NCI-H2029 treated with DMSO at 0.1 percent for 48 hours (cell line): ENCODE measurements at places on chromosomes 1 and 21.

DNA sequence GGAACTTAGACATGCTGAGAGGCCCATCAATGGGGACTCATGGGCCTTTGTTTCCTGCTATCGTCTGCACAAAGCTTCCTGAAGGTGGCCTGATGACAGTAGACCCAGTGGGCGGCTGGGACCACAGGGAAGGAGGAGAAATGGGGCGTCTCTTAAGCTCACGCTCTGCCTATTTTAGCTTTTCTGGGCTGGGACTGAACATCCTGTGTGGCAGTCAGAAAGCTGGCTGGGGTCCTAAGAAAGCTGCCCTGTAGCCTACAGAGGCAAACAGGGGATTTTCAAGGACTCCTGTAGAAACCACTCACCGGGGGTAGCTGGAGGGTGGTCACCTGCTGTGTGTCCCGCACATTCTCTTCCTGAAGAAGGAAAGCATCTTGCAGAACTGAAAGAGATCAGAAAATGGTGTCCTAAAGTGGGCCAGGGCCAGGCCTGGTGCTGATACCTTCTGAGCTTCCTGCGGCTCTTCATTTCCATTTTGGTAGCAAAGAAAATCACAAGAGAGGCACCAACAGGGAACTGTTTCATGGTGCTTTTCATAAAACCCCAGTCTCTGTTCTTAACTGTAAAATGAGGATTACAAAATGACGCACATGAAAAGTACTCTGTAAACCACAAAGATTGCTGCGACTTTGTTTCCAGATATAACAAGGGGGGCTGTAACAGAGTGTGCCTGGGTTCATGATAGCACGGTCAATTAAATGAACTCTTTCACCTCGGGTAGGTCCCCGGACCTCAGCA is 8.6 kb downstream of the ZNF496 start:
- no peak for DNase-seq

GRCh38 chr1:43990271-43991199 is 864 bp upstream of the CCDC24 start:
- DNase-seq = no peak

- no peak for DNase-seq
Measured at GRCh38 chr1:11982010-11982392, 1.8 kb downstream of the MFN2 start.

DNA sequence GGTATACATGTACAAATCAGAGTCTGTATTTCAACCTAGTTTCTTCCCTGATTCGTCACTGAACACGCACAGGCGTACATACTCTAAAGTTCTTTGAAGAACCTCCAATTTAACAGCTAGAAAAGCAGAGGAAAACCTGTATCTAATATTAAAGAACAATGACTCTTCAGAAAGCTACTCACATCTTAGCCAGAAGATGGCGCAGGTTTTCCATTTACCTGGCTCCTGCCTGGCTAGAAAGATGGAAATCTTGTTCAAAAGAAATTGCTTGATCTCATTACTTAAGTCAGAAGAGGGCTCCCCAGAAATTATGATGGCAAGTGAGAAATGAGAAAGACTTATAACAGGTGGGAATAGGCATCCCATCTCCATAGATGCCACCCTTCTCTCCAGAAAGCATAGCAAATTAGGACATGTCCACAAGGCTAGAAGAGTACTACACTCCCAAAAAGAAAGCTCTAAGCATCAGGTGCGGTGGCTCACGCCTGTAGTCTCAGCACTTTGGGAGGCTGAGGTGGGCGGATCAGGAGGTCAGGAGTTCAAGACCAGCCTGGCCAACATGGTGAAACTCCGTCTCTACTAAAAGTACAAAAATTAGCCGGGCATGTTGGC is 19.0 kb upstream of the L1TD1 start:
- DNase-seq = peak; percentile 69

DNA sequence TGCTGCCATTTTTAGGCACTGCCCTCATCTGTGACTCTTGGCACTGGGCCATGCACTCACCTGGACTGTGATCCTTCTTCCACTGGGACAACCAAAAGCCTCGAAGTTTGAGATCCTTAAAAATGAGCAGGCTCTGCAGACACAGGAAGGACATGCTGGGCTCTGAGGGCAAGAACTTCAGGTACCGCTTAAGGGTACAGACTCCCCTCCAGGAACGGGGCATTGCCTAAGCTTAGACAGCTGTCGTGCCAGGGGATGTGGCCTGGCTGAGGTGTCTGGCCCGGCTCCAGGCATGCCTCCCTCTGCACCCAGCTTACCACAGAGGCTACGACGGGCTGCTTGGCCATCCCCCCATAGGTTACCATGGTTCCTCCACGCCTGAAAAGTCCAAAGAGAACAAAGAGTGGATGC is 14.2 kb upstream of the SRSF4 start:
- DNase-seq = peak; percentile 16

GRCh38 chr1:209900734-209901133 is 37.3 kb upstream of the SYT14 start:
- no peak for DNase-seq

DNA sequence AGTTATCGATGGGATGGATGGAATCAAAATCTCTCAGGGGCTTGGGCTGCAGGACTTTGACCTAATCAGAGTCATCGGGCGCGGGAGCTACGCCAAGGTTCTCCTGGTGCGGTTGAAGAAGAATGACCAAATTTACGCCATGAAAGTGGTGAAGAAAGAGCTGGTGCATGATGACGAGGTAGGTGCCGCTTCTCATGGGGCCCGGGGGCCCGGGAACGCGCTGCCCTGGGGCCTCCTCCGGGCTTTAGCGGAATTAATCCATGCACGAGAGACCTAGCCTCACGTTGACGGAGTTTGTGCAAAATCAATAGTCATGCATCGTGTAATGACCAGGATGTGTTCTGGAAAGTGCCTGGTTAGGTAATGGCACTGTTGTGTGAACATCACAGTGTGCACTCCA is 43.8 kb downstream of the FAAP20 start:
- DNase-seq = no peak

DNA sequence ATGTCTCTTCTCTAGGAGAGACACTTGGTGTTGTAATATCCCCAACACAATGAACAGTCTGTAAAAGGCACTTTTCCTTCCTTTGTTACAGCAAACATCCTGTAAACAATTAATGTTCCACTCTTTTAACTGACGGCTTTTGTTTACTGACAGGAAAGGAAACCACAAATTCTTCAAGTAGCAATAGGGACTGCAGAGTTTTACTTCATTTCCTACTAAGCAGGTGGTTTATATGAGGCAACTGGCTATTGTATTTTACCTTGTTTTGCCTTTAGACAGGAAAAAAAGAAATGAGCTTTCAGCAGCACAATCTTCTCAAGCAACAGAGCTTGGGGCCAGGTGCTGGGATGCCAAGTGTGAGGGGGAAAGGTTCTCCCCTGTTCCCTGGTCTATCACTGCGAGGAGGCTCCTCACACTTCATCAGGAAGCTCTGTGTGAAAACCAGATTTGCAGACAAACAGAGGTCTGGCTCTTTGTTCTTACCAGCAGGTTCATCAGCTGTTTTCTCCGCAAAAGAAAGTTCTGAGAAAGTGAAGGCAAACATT is 51.2 kb downstream of the SIPA1L2 start:
- peak; percentile 23 for DNase-seq

DNA sequence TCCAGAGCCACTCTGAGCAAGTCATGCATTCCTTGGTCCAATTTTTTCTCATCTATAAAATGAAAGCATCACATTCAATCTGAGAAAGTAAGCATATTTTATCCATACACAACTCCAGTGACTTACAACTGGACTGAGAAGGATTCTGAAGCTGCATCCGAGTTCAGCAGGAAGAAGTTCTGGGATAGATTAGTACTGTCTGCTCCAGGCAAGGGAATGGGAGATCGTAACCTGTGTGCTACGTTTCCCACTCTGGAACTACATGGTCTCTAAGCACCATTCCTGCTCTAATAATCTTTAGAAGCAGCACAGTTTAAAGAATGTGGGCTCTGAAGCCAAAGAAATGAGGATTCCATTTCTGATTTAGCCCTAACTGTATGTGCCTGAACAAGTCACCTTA is 79.4 kb downstream of the LACTBL1 start:
- no peak for DNase-seq

DNA sequence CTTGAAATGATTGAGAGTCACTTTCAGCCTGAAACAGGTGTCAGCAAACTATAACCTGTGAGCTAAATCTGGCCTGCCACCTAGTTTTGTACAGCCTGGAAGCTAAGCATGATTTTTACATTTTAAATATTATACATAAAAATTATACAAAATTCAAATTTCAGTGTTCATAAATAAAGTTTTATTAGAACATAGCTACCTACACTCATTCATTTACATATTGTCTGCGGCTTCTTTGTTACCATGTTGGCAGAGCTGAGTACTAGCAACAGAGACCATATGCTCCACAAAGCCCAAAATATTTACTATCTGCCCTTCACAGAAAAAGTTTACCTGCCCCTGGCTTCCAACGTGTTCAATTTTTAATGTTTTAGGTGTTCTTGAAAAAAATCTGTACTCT is 8.0 kb upstream of the C1orf162 start:
- no peak for DNase-seq

GRCh38 chr21:15254111-15254510 is 189.3 kb upstream of the NRIP1 start:
- DNase-seq = no peak

DNA sequence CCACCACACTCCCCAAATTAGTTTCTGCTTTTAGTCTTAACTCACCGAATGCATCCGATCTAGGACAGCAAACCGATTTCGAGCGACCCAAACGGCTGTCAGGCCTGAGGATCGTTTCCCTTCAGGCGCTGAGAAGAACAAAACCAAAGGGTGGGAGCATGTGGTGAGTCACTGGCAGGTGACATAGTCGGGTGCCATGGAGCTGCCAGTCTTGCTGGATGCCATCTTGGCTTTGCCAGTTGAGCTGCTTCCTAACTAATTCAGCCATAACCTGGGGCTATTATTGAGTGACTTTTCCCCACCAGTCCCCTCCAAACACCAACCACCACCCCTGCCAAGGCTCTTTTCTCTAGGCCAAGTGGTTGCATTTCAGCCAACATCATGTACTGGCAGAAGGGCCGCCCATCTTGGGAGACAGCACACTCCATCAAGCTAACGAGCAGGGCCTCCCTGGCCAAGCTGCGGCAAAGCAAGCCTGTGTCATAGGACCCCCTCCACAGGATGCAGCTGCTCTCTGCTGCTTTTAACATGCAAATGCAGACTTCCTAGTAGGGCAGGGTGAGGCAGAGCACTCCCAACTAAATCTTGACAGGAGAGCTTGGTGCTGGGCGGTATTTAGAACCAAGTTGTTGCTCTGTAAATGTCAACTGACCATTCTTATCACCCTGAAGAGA is 22.3 kb upstream of the PEX19 start:
- no peak for DNase-seq

- peak; percentile 87 for DNase-seq
Measured at GRCh38 chr21:40733024-40733397, 113.9 kb downstream of the DSCAM start.

GRCh38 chr1:178091986-178092745 is 1.7 kb upstream of the RASAL2 start:
- no peak for DNase-seq

- no peak for DNase-seq
Measured at GRCh38 chr1:17451731-17452130, 12.3 kb upstream of the RCC2 start.

DNA sequence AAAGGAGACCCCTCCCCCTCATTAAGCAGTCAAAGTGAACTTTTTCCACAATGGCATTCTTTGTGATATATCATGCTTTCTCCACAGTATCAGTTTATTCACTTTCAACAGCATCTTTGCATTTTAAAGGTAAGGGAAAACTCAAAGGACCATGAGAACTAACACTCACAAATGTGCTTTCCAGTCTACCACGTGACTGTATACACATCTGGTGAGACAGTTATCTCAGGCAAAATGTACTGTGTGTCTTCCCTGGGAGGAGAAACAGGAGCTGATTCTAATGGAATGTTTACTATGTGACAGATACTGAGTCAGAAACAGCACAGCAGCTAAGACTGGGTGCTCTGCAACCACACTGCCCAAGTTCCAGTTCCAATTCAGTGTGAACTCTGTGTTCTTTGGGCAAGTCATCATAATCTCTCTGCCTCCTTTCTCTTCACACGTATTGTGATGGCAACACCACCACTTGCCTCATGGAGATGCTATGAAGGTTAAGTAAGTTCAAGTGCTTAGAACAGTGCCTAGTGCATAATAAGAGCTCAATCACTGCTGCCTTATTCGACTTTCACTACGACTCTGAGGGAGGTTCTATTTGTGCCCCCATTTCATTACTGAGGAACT is 79.0 kb downstream of the SLC45A1 start:
- no peak for DNase-seq

DNA sequence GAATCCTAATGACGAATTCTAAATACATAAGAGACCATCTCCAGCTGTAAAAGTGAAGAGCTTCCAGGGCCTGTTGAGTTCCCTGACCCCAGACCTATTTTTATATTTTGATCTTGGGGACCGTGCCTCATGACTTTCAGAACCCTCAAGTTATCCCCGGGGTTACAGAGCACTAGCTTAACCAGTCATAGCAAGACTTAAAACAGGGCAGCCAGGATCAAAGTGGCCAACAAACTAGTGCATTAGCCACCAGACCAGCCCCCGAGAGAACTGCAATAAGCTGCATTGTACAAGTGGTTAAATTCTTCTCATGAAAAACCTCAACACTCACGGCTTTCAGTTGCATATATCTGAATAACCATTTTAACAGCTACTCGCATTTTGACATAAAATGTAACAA is 183.0 kb downstream of the BARHL2 start:
- no peak for DNase-seq

DNA sequence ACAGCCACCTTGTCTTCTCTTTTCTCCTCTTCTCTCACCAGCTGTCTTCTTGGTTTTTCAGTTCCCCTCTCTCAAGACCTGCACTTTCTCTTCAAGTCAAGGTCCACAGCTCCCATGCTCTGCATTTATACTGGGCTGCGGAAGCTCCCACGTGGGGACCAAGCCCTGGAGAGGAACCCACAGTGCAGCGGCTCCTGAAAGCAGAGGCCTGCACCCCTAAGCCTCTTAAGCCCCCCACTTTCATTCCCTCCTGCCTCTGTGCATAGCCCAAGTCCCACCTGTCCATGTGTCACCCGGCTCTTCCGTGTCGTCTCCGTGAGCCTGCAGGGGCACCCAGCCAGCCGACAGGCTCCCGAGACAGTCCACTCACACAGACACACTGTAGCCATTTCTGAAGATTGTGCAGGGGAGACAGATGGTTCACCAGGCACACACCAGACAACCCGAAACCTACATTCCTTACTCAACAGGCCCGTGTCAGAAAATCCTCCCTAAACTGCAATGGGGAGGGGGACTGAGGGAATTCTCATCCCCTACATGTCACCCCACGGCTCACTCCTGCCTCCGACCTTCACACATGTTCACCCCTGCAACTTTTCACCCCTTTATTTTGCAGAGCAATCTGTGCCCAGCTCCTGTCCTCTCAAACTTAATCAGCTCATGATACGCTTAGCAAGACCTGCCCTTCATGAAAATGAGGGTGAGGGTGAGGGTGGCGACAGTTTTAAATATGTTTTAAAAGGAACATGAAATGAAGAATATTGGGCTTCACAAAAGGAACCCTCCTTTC is 6.3 kb downstream of the MX2 start:
- DNase-seq = no peak

- no peak for DNase-seq
Measured at GRCh38 chr1:204151552-204152309, at the start of gene ETNK2. ETNK2 (minus strand) TSS chr1:204152044; CDS start chr1:204151852, 192 bp downstream.

DNA sequence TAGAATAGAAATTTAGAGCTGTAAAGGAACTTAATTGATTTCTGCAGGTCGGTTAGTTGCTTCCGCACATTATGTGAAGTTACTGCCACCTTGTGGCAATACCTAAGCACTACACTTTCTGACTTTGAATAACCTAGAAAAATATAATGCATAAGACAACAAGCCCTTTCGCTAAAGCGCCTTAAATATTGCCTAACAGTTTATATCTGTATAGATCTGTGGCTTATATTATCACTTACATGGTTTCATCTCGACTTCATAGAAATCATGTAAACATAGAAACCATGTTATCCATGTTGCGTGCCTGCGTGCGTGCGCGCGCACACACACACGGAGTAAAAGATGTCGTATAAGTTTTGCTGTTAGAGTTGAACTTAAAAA is 10.9 kb upstream of the IFI16 start:
- peak; percentile 72 for DNase-seq
